Metanephros (tissue), 2 donors: ENCODE measurements at places on chromosomes 5 and 9. TPM values are rescaled to one million over a fixed set of nuclear protein-coding genes. Genes with fewer than 3 reads are reported as not detected.

SLC34A1 gene
- total RNA-seq = 166 TPM

CATSPER3 gene
- 0.58 TPM for total RNA-seq

ACTL7B gene
- 0.06 TPM for total RNA-seq

PIP5K1B gene
- total RNA-seq = 7.0 TPM

CCDC180 gene
- 24.8 TPM for total RNA-seq

CTXN3 gene
- 0.47 TPM for total RNA-seq

CAMK4 gene
- total RNA-seq = 13.9 TPM
